Dorsolateral prefrontal cortex (tissue), 122 donors: ENCODE measurements at places on chromosomes 11 and 22. TPM values are rescaled to one million over a fixed set of nuclear protein-coding genes. Genes with fewer than 3 reads are reported as not detected.

DNA sequence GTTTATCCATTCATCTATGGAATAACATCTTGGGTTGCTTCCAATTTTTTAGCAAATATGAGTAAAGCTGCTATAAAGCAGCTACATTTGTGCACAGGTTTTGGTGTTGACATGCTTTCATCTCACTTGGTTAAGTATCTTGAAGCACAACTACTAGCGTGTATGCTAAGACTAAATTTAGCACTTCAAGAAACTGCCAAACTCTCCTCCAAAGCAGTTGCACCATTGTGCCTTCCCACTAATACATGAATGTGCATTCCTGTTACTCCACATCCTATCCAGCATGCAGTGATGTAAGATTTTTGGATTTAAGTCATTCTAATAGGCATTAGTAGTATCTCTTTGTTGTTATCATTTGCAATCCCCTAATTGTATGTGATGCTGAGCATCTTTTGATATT, 230.7 kb downstream of the KCNA4 start:
- no peak for DNase-seq

DNA sequence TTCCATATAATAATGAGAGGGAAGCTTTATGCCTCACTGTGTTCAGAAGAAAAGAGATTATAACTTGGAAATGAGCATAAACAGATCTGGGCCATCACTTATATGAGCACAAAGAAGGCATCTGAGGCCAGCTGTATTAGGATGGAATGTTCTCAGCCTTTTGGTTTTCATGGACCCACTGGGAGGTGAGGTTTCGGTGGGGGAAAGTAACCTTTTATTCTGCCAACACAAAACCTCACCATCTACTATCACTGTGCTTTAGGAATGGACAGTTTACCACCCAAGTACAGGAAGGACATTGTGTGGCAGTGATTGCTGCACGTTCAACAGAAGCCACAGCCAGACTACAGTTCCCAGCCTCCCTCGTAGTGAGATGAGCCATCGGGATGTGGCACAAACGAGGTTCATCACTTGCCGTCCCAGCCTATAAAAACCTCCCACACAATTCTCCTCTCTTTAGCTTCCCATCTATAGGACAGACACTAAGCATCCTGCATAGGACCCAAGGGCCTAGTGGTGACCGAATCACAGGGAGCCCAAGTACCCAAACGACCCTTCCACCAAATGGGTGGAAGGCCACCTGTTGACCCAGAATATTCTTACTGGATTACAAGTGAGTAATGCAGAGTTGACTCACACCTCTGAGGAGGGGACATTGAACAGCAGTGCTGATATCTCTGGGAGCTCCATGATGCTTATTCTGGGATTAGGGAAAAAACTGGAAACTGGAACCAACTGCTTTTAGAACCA, 121.5 kb upstream of the RAG2 start:
- DNase-seq, result no peak

DNA sequence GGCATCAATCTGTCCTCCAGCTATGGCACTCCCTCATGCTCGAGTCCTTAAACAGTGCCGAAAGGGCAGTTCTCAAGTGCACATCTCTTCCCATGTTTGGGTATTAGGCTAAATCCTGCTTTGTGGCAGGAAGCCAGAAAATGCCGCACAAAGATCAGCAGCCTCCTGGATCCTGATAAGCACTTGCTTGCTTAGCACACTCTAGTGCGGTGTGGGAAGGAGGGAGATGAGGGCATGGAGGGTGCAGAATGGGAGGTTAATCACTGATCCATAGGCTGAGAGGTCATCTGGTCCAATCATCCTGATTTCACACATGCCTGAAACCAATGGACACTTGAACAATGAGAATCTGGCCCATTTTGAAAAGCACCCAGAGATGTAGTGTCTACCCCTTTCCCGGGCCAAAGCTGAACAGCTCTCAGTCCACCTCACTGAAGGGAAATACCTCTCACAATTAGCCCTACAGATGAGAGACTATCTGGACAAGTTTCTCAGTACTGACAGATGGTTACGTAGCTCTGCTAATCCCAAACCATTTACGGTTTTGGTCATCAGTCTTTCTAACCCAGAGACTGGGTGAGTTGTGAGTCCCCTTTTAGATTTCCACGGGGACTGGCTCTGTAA, 29.8 kb upstream of the CHRM4 start:
- DNase-seq, result no peak

Gene TXN2
- 61.8 TPM for total RNA-seq

DNA sequence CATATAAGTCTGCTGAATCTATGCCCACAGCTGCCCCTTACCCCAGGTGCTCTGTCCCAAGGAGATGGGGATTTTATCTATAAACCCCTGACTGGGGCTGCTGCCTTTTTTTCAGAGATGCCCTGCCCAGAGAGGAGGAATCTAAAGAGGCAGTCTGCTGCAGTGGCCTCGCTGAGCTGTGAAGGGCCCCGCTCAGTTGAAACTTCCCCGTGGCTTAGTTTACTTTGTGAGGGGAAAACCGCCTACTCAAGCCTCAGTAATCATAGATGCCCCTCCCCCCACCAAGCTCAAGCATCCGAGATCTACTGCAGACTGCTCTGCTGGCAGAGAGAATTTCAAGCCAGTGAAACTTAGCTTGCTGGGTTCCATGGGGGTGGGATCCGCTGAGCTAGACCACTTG, 7.4 kb upstream of the SCGB1D4 start:
- DNase-seq, result no peak

DNA sequence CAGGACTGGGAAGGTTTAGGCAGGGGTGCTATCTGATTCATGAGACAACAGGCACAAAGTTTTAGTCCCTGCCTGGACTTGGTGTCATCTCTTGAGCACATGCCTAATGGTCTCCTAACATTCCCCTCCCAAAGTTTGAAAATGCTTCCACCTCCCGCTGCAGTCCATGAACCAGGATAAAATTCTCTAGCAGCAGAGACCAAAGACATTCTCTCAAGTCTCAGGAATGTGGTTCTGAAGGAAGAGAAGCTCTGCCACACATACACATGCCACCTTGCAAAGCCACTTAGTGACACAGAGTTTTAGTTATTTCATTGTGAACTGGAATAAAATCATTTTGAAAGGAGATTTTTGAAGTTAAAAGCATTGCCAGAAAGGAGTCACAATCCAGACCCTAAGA, 15.5 kb downstream of the OR51B6 start:
- DNase-seq, result no peak

DNA sequence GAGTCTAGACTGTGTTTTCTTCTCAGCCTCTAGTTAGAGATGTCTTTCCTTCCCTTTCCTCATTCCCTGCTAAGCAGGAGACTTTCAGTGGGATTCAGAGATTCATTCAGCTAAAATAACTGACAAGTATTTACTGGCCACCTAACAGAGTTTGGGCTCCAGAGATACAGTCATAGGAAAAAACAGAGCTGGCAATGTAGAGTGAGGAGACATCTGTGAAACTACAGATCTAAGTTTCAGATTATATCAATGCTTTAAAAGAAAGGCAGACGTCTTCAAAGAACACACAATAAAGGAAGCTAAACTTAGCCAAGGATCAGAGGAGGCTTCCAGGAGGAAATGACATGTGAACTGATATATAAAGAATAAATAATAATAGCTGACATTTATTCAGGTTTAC, 355.6 kb upstream of the DDI1 start:
- DNase-seq, result no peak

GRCh38 chr22:45602004-45602733, 69.5 kb upstream of the ATXN10 start:
- no peak for DNase-seq

Gene KLHL35
- 11.2 TPM for total RNA-seq

GRCh38 chr11:47668665-47669064, 26.3 kb upstream of the MTCH2 start:
- no peak for DNase-seq

Gene MAJIN
- total RNA-seq, result not detected

Gene KREMEN1
- 19.7 TPM for total RNA-seq

DNA sequence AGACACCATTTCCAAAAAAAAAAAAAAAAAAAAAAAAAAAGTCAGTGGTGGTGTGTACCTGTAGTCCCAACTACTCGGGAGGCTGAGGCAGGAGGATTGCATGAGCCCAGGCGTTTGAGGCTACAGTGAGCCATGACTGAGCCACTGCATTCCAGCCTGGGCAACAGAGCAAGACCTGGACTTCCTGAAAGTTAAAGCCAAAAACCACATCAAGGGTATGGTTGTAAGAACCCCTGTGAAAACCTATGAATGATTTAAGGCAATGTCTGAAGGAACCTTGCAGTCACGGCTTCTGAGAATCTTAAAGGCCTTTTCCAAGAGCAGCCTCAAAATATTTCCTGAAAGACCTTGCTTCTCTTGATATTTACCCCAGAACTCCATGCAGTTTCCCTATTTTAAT, 30.5 kb upstream of the MSANTD2 start:
- DNase-seq, result no peak

Gene OR2AG2
- total RNA-seq, result 1.4 TPM

- no peak for DNase-seq
These were observed 6.0 kb downstream of the C11orf68 start for GRCh38 chr11:65912845-65913244.

- no peak for DNase-seq
These were observed 10.4 kb downstream of the OR51B4 start for GRCh38 chr11:5291207-5291838.

DNA sequence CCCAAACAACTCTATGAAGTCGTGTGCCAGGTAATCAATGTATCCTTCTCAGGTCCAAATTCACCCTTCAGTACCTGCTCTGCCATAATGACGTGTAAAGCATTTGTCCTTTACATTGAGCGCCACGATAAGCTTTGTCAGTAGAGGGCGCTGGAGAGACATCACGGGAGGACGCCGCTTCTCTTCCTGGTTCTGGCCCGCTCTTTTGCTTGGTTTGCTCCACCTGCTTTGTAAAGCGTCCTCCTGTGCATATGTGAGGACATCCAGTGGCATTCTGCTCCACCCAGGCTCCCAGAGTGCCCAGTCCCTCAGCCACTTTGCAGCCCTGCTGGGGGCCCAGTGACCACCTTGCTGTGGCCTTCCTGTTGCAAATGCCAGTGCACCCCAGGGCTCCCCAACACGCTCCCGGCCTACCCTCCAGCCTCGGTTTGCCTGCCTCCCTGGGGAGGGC, 61.1 kb downstream of the WT1 start:
- DNase-seq, result no peak

Gene TRIM49
- not detected for total RNA-seq

Gene OR51I1
- total RNA-seq, result not detected

- no peak for DNase-seq
These were observed 1.7 kb downstream of the APOL5 start for GRCh38 chr22:35719212-35719875.

DNA sequence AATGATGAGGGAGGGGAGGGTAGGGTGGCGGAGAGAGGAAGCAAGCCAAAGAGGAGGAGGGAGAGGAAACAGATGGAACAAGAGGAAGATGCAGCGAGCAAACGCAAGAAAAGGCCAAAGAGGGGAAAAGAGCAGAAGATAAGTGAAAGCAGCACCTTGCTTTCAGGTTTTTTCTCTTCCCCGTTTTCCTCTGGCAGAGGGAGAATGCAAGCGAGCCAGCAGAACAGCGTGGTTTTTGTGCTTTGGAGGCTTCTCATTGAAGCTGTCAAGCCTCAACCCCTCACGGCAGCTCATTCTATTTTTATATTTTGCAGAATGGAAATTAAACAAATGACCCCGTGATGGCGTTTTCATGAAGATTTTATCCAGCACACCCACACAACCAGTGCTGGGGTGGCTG, 67.1 kb upstream of the GRAMD1B start:
- no peak for DNase-seq

Gene TEX54
- total RNA-seq, result not detected

Gene PANX2
- 46.5 TPM for total RNA-seq

GRCh38 chr22:47050401-47051051, 288.1 kb downstream of the TBC1D22A start:
- DNase-seq, result no peak

DNA sequence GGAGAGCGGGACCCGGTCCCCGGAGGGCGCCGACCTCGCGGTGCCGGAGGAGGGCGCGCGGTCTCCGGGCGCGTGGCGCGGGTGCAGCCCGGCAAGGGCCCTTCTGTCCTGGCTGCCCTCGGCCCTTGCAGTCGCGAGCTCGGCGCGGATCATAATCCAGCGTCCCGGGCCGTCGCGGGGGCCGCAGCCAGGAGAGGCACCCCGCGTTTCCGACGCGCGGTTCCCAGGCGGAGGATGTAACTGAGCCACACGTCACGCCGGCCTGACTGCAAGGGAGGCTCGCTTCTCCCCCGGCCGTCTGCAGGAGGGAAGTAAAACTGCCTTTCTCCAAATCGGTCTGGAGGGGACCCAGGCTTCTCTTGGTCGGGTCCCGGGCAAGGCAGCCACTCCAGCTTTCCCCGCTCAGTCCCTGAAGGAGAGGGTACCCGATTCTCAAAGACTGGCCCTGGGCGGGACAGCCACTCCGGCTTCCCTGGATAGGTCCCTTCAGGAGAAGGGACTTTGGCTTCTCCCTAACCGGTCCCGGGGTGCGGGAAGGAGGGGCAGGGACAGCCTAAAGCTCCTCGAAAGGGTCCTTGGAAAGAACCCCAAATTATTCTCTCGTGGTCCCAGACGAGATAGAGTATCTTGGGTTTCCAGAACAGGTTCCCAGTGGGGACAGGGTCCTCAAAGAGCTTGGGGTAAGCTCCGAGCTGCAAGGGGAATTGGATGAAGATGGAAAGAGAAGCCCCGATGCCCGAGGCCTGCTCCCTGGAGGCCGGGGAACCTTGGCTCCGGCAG, 836 bp downstream of the SPON1 start:
- DNase-seq, result no peak

Gene CEND1
- total RNA-seq, result 194 TPM

- DNase-seq, result no peak
These were observed 79.3 kb downstream of the SGSM3 start for GRCh38 chr22:40449676-40450035.

DNA sequence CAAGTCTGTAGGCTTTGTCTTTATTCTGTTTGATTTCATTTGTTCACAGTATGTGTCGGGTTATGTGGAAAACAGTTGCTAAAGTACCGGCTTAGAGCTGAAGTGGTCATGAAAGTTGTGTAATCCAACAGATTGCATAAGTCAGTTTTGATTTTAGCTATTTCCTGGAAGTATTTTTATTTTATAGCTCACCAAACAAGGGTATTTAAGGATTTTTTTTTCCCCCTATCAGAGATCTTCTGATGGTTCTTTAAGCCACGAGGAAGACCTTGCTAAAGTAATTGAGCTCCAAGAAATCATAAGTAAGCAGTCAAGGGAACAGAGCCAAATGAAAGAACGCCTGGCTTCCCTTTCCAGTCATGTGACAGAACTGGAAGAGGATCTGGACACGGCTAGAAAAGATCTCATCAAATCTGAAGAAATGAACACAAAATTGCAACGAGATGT, 55.9 kb downstream of the PPFIA1 start:
- no peak for DNase-seq

GRCh38 chr11:65662247-65662798, 393 bp downstream of the RELA start:
- no peak for DNase-seq

DNA sequence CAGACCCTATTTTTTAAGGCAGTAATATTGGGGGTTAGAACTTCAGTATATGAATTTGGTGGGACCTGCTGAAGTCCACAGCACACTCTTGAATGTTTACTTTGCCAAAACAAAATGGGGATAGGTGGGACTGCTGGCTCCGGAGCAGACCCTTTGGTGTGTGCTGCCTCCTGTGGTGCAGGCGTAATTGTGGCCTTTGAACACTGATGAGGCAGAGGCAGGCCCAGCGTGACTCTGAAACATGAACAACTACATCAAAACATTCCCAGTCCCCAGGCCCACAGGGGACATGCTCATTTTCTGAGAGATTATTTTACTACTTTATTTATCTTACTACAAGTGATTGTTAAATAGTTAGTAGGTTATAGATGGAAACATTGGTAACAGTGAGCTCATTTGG, 225.0 kb upstream of the TBCEL start:
- no peak for DNase-seq
